ENCODE measurements at places on chromosomes 11 and 22. TPM values are rescaled to one million over a fixed set of nuclear protein-coding genes. Genes with fewer than 3 reads are reported as not detected.
A peak's percentile ranks its signal among the peaks of the same experiment; 100 is the strongest.

NXPE1 gene
- not detected for polyA plus RNA-seq

- no peak for DNase-seq
Measured at GRCh38 chr11:46721286-46721685, 2.3 kb downstream of the F2 start.

DNA sequence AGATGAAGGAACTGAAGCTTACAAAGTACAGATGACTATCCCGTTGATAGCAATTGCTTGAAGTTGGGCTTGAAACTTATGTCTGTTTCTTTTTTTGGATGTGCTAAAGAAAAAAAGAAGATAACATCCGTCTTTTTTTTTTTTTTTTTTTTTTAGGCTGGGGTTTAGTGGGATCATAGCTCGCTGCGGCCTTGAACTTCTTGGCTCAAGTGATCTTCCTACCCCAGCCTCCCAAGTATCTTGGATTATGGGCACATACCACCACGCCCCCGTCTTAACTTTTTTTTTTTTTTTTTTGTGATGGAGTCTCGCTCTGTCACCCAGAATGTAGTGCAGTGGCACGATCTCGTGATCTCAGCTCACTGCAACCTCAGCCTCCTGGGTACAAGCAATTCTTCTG is 40.8 kb upstream of the SCN3B start:
- DNase-seq, result no peak

DNA sequence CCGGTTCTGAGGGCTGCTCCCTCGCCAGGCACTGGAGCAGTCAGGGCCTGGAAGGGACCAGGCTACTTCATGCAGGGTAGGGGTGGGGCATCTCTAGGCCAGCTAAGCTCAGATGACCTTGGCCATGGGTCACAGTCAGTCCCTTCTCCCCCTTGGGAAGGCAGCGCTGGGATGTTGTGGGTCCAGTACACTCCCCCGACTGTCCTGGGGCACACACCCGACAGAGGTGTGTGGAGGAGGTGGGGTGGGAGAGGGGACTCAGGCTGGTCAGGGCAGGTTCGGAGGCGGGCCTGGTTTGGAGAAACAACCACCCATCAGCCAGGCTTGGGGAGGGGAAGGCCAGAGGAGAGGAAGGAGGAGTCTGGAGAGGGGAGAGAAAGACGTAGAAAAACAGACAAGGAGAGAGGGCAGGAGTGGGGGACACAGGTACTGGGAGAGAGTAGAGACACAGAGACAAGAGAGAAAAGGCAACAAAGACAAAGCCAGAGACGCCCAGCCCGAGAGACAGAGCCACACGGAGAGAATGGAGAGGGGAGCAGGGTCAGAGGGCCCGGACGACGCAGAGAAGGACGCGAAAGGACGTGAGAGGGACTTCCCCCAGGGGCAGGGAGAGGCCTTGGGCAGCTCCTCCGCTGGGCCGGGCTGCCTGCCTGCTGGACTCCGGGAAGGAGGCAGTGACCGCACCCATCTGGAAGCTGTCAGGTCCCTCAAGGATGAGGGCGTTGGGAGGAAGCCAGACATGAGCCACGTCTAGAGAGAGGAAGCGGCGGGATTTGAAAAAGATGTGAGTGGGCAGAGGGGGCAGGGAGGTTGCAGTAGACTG is 30.6 kb upstream of the TSKU start:
- DNase-seq, result no peak

ZP1 gene
- 0.06 TPM for polyA plus RNA-seq

PGA5 gene
- not detected for polyA plus RNA-seq

IFITM10 gene
- 0.27 TPM for polyA plus RNA-seq

- peak; percentile 33 for DNase-seq
Measured at GRCh38 chr11:71206186-71206585, 46.2 kb downstream of the SHANK2 start.

DNA sequence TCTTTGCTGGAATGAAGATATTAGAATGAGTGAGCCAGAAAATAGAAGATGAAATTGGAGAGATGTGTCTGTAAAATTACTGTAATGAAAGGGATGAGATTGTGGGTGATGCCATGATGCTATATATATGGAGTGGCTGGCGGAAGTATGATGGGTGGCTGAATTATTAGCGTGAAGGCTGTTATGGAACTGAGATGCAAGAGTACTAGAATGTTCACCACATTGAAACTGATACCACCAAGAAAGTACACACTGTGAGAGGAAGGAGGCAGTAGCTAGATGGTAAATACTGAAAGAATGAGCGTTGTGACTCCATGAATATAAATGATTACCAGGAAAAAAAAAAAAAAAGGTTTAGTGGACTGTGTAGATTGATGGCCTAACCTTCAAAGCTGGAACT is 411.9 kb downstream of the CNTN5 start:
- no peak for DNase-seq

MS4A7 gene
- polyA plus RNA-seq, result 5.1 TPM

DNA sequence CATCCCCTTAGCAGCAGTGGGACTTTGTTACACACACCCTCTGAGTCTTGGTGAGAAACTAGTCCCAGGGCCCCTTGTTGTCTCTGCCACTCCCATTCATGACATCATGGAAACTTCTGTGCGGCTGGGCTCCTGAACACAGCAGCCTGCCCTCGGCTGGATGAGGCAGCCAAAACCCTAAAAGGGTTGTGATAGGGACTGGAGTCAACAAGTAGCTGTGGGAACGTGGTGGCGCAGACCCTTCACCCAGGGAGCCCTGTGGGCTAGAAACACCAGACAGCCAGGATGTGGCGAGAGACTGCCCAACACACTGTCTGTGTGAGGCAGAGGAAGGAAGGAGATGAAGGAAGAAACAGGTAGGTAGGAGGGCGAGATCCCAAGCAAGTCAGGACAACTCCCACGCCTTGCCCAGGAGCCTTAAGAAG is 3.9 kb downstream of the CD3D start:
- no peak for DNase-seq

GRCh38 chr11:64894812-64895452 is 16.5 kb upstream of the EHD1 start:
- no peak for DNase-seq

- no peak for DNase-seq
Measured at GRCh38 chr11:28808771-28809170, 700.6 kb downstream of the METTL15 start.

DNA sequence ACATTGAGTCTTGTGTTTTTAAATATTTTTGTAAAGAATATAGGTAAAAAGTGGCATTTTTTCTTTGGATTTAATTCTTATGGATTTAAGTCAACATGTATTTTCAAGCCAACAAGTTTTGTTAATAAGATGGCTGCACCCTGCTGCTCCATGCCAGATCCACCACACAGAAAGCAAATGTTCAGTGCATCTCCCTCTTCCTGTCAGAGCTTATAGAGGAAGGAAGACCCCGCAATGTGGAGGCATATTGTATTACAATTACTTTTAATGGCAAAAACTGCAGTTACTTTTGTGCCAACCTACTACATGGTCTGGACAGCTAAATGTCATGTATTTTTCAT is 333 bp upstream of the CD3E start:
- no peak for DNase-seq

KDM4E gene
- 0.17 TPM for polyA plus RNA-seq

OR5A1 gene
- polyA plus RNA-seq, result not detected

GRCh38 chr11:17753641-17754040 is 19.1 kb downstream of the KCNC1 start:
- no peak for DNase-seq

DNA sequence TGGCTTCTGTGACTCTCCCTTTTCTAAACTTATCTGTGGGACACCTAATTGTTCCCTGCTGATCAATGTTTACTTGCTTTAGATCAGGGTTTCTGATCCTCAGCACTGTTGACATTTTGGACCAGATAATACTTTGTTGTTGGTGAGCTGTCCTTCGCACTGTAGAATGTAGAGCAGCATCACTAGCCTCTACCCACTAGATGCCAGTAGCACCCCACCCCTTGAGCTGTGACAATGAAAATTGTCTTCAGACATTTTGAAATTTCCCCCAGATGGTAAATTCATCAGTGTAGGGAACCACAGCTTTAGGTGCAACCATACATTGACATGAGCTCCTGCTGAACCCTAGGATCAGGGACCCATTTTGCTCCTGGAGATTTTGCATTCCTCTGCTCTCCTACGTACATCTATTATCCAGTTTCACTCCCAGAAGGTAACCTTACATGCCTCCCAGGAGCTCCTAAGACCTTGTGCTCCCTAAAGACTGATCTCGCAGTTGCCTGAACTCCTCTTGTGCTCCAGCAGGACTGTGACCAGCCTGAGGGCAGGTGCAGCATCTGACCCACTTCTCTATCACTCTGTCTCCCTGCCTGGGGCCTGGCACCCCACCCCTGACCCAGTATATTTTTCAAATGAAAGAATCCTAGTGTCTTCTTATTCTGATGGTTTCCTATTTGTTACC is 107.8 kb downstream of the FAR1 start:
- DNase-seq, result no peak

ALG9 gene
- 40.3 TPM for polyA plus RNA-seq

DNA sequence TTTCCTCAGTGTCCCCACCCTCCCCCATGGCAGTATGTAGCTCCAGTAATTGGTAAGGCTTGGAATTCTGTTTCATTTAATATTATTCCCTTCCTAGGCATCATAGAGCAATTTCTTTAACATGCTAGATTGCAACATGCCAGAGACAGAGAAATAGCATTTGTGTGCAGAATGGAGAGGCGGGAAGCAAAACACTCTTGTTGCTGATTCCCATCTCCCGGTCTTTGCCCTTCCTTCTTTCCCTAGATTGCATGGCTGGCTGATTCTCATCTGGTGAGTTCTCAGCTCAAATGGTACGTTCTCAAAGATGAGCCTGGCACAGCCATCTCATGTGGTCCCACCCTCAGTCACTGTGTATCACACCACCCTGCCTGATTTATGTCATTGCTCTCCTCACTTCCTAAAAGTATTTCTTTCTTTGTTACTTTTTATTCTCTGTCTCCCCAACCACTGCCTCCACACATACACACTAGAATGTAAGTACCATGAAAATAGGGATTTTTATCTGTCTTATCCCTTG is 66.9 kb downstream of the ARFGAP2 start:
- no peak for DNase-seq

DNA sequence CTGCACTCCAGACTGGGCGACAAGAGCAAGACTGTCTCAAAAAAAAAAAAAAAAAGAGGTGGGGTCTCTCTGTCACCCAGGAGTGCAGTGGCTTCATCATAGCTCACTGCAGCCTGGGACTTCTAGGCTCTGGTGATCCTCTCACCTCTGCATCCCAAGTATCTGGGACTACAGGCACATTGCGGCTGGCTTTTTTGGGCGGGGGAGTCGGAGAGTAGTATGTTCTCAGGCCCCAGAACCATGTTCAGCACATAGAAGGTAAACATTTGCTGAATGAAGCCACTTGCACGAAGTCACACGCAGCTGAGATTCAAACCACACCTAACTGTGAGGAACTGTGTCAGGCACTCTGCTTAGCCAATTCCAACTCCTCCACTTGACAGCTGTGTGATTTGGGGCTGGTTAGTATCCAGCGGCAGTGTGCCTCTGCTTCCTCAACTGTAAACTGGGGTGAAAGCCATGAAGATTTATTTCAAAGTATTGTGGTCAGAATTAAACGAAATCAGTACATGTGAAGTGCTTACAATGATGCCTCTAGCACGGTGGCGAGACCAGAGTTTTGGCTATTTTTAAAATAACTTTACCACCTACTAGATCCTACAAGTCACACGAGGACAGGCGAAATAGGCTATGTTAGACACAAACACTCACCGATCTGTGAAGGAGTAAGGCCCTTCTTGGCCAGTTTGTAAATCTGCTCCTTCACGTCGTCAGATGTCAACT is 789 bp downstream of the RPS13 start:
- DNase-seq, result no peak

DNA sequence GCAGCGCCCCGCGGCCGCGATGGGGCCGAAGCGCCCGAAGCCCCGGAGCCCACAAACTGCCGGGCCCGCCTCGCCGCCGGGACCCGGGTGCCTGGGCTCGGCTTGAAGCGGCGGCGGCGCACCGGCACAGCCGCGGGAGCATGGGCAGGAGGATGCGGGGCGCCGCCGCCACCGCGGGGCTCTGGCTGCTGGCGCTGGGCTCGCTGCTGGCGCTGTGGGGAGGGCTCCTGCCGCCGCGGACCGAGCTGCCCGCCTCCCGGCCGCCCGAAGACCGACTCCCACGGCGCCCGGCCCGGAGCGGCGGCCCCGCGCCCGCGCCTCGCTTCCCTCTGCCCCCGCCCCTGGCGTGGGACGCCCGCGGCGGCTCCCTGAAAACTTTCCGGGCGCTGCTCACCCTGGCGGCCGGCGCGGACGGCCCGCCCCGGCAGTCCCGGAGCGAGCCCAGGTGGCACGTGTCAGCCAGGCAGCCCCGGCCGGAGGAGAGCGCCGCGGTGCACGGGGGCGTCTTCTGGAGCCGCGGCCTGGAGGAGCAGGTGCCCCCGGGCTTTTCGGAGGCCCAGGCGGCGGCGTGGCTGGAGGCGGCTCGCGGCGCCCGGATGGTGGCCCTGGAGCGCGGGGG is 346 bp downstream of the FJX1 start:
- no peak for DNase-seq

DNA sequence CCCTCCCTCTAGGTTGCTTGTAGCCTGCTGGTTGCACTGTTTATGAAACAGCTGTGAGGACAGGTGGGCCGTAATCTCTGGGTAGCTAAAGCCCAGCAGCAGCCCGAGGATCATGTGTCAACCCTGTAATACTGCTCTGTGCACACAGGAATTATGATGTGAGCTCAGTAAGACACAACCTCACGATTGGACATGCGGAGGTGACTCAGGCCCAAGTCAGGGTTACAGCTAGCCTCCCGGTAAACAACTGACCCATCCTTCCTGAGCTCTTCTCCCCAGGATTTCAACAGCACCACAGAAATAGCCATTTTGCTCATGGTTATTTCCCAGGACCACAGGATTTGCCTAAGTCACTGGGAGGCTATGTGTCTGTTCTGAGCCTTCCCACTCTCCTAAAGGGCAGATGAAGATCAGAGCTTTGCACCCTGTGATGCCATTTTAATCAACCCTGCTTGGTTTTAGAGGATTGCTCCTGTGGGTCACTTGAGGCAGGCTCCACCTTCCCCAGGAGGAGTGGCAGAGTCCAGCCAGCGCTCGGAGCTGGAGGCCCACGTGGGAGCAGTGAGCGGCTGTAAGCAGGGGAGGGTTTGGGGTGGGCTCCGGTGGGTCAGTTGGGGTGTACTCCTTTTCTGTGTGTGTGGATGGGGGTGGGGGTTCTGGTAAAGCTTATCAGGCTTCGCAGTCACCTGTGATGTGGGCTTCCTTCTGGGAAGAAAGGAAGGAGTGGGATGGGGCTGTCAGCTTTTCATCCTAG is at the start of gene AMPD3:
AMPD3 (plus strand) TSS at position 387 of the 754 bp plus-strand sequence. CDS start 6,256 bp downstream, outside the sequence.
- no peak for DNase-seq

PKDREJ gene
- polyA plus RNA-seq, result 0.22 TPM

- peak; percentile 0 for DNase-seq
Measured at GRCh38 chr11:43443811-43444210, 85.1 kb downstream of the TTC17 start.

SYT8 gene
- 0.39 TPM for polyA plus RNA-seq

DNA sequence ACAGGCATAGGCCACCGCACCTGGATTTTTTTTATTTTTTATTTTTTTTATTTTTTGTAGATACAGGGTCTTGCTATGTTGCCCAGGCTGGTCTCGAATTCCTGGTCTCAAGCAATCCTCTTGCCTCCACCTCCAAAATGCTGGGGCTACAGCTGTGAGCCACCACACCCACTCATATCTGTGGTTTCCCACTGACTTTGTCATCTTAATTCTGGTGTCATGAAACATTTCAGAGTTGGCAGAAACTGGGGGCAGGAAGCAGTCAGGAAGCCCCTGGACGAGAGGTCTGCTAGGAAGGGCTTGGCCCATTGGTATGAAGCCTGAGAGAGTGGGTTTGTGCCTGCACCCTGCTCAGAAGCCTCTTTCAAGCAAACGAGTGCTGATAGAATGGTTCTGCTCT is 49.1 kb downstream of the COMMD9 start:
- no peak for DNase-seq

- DNase-seq, result no peak
Measured at GRCh38 chr11:10473371-10473770, 18.3 kb downstream of the AMPD3 start.

- DNase-seq, result no peak
Measured at GRCh38 chr11:74008373-74009229, at the start of gene UCP3. Gene UCP3 (minus strand): TSS chr11:74009085. CDS start chr11:74007042, 2,043 bp downstream.
